ENCODE measurements at places on chromosomes 3 and 15. TPM values are rescaled to one million over a fixed set of nuclear protein-coding genes. Genes with fewer than 3 reads are reported as not detected.

- no peak for DNase-seq
Observed at GRCh38 chr3:131216801-131217200, 164.8 kb upstream of the NUDT16 start.

- no peak for DNase-seq
Observed at GRCh38 chr3:190032923-190033322, 87.8 kb downstream of the P3H2 start.

DNA sequence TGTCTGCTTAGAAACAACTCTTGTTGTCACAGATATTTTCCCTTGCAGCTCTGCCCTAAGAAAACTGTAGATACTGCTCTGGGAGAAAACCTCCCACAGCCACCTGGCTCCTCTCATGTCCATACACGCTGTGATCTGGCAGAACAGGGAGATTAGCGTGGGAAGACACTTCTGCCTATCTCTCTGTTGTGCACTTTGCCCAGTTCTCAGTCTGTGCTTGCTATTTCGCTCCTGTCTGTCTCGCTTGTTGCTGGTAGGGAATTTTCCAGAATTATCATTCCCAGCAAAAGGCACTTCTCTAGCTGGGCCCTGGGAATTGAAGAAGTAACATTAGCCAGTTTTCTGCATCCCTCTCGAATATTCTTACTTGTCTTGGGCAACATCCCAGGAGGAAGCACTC lies 8.1 kb upstream of the GATM start:
- no peak for DNase-seq

- DNase-seq = no peak
Observed at GRCh38 chr3:16528581-16528993, 15.1 kb upstream of the RFTN1 start.

DNA sequence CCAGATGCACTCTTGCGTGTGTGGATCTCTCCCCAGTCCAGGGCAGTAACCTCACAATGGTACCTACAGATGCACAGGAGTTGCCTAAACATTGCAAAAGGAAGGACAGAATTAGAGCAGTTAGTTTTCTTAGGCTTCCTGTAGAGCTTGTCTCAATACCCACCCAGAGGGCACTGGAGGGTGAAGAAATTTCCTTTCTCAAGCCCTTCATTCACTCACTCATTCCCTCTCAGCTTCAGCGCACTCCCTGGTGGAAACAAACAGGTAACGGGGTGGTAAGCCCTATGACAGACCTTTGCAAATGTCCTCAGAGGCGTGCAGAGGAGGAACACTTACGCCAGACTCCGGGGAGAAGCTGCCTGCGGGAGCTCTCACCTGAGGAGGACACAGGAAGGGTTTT lies 267.4 kb upstream of the HES1 start:
- no peak for DNase-seq

DNA sequence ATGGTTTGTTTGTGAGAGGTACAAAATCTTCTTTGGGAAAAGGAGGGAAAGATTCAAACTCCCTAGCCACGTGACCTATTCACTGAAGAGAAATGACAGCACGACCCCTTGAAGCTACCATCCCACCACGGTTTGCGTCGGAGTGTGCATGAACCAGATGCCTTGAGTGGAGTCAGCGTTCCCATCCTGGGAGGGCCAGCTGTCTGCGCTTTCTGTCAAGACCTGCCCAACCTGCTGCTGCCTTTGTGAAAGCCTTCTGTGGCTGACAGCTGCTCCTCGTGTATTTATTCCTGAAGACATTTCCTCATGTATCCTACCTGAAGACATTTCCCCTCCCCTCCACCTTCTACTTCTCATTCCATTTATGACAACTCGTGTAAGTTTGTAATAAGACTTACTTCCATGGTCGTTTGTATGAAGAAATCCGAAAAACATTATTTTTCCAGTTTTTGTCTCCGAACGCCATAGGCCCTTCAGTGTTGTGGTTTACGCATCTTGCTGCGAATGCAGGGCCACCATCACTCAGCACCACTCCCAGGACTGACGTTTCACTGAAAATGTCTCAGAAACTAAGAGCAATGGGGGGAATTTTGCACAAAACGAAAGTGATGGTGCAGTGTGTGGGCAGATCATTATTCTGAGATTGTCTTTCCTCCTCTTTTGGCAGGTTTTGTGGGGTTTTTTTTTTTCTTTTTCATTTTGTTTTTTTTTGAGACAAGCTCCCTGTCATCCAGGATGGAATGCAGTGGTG lies 18.9 kb downstream of the EBLN2 start:
- no peak for DNase-seq

DNA sequence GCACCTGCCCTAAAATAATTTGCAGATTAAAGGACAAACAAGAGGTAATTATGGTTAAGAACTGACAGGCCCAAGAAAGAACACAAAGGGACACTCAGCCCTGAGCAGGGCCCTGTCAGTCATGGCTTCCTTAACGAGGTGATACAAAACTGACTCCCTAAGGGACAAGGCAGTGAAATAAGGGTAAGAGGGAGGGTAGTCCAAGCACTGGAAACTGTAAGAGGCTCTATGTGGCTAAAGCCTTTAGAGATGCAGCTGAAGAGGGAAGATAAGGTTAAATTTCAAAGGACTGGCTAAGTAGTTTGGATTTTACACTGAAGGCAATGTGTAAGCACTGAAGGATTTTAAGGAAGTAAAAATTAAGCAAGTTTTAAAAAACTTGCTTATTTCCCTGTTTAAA lies 3.9 kb downstream of the ATR start:
- DNase-seq = no peak

- no peak for DNase-seq
Observed at GRCh38 chr3:3919316-3919715, 120.1 kb downstream of the LRRN1 start.

DNA sequence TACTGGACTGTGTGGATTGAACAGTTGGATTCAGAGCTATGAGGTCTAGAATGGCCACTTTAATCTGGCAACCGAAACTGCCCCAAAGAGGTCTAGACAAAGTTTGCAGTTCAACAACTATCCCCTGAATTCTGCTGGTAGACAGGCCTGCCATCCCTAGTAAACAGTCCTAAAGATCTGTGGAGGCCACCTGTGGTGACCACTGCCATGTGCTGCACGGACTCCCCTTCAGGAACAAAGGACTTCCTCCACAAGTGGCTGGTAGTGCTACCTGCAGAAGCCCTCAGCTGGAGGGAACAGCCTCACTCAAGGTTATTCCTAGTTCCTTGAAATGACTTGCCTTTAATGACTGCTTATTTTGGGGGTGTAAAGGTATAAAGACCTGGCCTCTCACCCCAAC lies 6.1 kb downstream of the TNFAIP8L3 start:
- DNase-seq = no peak

- no peak for DNase-seq
Observed at GRCh38 chr3:77411334-77411733, 371.4 kb downstream of the ROBO2 start.

DNA sequence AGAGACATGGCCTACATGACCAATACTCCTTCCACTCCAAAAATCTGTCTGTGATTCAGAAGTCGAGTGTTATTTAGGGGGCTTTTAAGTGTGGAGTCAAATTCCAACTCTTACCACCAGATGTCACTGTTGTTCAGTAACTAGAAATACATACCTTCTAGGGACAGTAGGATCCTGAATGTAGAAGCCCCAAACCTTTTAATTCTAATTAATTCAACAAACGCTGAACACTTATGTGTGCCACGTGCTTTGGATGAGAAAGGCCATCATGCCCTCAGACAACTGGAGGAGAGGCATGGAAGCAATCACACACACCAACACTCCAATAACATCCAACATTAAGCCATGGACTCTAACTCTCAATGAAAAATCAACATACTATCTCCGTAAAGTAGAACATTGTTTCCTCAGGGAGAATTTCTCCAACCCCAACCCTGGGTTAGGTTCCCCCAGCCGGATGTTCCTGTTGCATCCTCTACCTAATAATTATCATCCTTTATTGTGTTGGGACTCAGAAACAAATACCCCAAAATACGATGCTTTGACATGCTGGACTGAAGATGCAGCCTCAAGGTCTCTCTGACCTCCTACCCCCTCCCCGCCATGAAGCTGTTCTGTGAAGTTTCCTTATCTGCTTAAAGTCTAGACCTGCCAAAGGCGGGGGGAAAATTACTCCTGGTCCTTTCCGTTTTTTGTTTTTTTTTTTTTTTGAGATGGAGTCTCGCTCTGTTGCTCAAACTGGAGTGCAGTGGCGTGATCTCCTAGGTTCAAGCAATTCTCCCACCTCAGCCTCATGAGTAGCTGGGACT lies 8.0 kb upstream of the CCDC13 start:
- no peak for DNase-seq

DNA sequence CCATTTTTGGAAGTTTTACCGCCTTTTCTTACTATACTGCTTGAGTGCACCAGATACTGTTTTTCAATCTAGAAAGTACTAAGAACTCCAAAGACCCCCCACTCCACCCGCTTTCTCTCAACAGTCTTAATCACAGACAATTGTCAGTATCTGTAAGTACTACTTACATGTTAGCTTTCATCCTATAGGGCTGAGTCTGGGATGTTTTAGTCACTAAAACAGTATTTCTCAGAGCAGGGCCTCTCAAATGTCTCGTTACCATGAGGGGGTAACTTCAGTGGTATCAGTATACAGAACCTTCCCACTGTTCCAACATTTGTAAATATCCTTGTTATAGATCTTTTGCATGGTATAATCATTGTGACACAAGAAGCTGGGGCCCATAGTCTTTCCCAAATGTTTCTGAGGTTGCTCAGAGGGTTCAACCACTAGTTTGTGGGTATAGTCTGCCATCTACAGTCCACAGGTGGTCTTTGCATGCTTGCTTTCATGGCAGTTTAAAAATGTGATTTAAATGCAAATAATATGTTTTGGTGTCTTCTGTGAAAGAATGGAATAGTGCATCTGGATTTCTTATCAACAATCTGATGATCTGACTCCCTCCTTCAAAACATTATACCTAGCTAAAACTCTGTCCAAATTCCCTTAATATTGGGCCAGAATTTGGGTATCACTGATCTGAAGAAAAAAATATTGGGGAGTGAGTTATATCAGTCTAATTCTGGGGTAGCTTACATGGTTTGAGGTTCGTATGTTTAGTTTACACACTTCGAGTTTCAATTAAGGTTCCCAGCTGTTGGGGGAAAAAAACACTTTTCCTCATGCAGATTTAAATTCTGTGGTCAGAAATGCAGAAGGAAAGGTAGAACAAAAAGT lies 18.0 kb upstream of the DNAJC13 start:
- DNase-seq = no peak

DNA sequence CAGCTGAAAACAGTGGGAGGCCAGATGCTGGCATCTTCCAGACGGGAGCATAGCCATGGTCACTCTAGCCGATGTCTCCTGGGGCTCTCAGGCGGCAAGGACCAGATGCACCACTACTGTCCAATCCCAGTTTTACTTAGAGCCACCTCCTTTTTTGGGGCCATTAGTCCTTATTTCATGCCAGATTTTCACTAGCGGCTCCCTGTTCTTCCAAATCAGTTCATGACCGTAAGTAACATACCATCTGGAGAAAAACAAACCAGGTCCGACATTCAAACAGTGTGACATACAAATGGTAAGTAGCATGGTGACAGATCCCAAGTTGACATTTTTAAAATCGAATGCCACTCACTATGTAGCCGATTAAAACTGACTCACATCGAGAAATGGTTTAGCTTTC lies 4.1 kb upstream of the MAP6D1 start:
- DNase-seq = no peak

- DNase-seq = no peak
Observed at GRCh38 chr15:93141371-93141794, 52.4 kb upstream of the RGMA start.

DNA sequence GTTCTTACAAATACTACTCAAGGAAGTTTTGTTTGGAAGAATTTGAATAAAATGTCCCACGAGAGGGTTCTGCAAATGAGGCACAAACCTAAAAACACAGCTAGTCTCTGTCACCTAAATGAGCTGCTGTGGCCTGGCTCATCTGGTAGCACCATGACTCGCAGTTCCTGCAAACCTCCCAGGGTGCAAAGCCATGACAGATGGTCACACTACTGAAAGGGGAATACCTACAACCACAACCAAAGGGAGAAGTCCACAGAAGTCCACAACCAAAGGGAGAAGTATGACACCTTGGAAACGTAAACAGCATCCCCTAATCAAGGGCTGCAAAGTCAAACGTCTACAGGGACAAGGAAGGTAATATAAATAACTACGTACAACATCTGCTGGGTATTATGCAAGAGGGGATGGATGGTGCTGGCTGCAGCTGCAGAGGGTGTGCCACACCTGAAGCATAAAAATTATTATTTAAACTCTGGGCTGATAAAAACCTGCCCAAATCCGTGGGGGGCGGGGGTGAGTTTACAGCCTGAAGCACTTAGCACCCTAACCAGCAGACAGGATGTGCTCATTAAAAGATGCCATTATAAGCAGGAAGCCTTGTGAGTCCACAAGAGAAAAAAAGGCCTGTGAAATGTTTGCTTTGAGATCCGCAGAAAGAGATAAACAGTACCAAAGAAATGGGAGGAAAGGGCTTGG lies 184.0 kb downstream of the MAGI1 start:
- no peak for DNase-seq

DNA sequence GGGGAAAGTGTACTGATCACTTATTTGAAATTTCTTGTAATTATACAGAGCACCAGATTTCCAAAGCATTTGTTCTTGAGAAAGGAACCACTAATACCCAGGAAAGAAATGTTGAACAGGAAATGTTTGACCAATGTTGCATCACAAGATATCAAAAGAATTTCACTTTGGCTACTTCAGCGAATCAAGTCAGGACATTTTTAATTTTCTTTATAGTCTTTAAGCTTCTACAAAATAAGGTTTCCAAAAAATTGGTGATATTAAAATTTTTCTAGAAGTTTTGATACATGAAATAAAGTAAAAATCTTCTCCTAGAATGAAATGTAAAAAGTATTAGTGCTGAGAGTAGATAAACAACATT lies 421.9 kb downstream of the MECOM start:
- DNase-seq = no peak

DNA sequence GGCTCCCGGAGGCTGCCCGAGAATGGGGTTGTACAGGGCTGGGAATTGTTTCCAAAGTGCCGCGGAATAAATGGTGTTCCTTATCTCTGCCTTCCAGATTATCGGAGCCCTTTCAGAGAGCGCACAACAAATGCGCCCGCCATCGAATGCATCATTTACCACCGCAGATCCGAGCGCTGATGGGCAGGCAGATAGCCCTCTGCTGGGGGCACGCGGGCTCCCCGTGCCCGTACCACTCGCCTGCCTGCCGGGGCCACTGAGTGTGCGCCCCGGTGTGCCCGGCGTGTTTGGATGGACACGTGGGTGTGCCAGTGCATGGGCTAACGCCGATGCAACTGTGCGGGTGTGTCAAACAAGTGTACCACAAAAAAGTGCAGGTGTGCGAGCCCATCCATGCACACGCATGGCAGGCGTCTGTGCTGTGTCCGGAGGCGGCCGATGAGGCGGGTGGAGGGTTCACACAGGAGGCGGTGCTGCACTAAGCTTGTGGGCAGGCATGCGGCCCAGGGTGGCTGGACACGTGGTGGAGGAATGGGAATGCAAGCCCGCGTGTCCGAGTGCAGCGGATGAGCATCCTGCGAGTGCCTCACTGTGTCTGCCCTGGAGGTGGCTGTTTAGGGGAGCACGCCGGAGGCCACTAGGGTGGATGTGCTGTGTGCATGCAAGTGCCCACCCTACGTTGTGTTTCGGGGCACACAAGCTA lies 3.8 kb upstream of the GATA2 start:
- no peak for DNase-seq

The SLC7A14 gene
- total RNA-seq = not detected

The SI gene
- not detected for total RNA-seq

The DUOXA2 gene
- total RNA-seq = not detected

The RYK gene
- total RNA-seq = 56.6 TPM

The GUCA1C gene
- total RNA-seq = not detected

The CAMKV gene
- not detected for total RNA-seq
